ENCODE measurements at places on chromosomes 7 and 10.

- DNase-seq: no peak
Measured at GRCh38 chr7:154899862-154900261, 103.1 kb downstream of the PAXIP1 start.

- no peak for DNase-seq
Measured at GRCh38 chr10:61545170-61545569, 92.0 kb upstream of the TMEM26 start.

- DNase-seq: no peak
Measured at GRCh38 chr10:84606428-84606827, 278.0 kb downstream of the CCSER2 start.

DNA sequence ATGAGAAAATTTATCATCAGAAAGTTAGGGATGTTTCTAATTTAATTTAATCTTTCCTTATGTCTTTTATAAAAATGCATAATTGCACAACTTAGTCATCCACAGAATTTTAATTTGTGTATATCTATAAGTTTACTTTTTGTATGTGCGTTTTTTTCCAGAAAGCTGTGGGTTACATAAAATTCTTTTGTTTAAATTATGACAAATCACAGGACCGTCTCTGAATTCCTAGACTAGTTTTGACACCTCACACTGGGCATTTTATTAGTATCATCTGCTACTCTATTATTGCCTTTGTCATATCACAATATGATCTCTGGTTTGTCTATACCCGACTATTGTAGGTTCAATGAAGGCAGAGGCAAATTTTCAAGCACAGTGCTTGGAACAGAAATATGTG lies 482.4 kb upstream of the SEMA3D start:
- DNase-seq: no peak

GRCh38 chr10:132829403-132829802 lies 43.5 kb upstream of the NKX6-2 start:
- no peak for DNase-seq

DNA sequence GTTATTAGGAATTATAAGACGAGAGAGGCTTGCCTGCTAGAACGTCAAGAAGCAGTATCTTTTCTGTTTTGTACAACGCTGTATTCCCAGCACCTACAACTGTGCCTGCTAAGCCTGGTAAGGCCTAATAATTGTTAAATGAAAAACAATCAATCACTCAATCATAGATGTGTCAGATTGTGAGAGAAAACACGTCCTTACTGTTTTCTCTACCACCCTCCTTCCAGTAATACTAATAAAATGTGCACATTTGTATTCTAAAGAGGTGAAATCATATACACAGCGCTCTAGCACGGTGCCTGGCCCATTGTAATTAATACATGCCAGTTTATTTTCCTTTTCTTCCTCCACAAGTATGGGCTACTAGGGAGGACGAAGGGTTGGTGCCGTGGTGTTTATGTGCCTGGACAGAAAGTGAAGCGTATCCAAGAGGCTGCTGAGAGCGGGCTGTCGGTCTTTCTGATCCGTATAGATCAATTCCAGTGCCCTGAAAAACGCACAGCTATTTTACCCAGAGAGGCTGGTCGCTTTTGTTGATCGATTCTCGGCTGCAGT lies 1.5 kb upstream of the AUTS2 start:
- no peak for DNase-seq

GRCh38 chr10:13911821-13912520 lies 325.2 kb downstream of the PRPF18 start:
- no peak for DNase-seq

- no peak for DNase-seq
Measured at GRCh38 chr7:90631502-90631901, 35.4 kb downstream of the CDK14 start.

DNA sequence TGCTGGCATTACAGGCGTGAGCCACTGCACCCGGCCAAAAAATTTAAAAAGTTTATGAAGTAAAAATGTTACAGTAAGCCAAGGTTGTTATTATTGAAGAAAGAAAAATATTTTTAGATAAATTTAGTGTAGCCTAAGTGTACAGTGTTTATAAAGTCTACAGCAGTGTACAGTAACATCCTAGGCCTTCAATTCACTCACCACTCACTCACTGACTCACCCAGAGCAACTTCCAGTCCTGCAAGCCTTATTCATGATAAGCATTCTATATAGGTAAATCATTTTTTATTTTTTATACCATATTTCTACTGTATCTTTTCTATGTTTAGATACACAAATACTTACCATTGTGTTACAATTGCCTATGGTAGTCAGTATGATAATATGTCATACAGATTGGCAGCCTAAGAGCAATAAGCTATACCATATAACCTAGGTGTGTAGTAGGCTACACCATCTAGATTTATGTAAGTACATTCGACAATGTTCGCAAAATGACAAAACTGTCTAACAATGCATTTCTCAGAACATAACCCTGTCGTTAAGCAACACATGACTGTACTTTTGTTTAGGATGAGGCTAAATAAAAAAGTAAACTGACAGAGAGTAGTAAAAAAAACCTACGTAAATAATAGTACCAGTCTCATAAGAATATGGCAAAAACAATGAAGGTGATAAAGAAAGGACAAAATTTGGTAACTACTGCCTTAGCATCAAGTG lies 77.8 kb upstream of the FAM133B start:
- DNase-seq: no peak

DNA sequence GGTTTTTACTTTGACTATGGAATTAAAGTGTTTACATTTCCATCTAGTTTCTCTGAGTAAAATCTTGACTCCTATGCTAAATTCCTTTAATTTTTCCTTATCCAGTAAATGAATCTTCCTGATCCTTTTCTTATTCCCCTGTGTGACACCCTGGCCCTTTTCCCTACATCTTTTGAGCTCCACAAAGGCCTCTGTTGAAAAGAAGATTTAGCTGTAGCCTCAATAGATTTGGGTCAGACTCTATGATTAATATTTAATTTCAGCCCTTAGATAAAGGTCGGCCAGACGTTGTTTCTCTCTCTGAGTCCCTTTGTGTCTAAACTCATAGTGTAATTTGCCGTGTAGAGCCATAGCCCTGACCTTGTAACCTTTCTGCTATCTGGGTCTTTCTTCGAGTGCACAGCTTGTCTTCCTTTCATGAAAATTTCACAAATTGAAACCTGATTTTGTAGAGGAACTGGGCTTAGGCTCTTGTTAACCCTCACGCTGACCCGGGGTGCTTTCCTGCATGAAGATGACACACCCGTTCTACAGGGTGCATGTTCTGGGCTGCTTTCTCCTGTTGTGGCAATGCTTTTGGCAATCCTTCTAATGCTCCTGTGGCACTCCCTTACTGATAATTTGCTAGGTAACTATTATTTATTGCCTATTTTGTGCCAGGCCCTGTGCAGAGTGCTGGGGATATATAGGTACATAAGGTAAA lies 21.2 kb downstream of the LSMEM1 start:
- DNase-seq: no peak

DNA sequence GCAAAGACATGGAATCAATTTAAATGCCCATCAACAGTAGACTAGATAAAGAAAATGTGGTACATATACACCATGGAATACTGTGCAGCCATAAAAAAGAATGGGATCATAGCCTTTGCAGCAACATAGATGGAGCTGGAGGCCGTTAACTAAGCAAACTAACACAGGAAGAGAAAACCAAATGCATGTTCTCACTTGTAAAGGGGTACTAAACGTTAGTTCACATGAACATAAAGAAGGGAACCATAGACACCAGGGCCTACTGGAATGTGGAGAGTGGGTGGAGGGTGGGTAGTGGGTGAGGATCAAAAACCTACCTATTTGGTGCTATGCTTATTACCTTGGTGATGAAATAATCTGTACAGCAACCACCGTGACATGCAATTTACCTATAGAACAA lies 78.4 kb upstream of the GSDME start:
- DNase-seq: no peak

- DNase-seq: no peak
Measured at GRCh38 chr7:128164061-128164954, 76.8 kb upstream of the LEP start.

DNA sequence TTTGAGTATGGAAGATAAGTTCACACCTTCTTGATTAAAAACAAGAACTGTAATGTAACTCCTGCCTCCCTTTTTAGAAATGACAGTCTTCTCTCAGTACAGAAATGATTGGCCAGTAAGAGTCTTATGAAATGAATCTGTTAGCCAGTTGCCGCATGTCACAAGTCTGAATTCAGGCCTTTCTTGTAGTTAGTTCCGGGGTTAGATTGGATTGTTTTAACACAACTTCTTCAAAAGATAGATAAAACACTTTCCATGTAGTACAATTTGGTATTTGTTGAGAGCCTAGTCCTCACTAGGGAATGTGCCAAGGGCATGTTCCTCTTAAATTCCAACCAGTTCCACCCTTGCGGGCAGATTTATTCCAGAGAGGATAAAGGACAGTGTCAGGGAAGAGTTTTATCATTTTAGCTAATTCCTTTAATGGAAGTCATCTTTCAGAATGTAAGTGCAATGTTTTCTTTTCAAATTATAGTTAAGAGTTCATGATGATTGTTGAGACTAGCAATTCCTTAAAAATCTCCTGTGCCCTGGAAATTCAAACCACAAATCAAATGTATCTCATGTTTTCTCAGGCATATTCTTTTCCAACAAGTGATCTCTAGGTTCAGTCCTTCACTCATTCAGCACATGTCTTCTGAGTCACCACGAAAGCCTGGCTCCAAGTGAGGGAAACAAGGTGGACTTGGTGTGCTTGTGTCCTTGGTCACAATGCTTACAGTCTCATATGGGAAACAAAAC lies 4.1 kb downstream of the FHIP2A start:
- no peak for DNase-seq

GRCh38 chr7:142636751-142637150 lies 112.5 kb upstream of the PRSS1 start:
- DNase-seq: no peak

DNA sequence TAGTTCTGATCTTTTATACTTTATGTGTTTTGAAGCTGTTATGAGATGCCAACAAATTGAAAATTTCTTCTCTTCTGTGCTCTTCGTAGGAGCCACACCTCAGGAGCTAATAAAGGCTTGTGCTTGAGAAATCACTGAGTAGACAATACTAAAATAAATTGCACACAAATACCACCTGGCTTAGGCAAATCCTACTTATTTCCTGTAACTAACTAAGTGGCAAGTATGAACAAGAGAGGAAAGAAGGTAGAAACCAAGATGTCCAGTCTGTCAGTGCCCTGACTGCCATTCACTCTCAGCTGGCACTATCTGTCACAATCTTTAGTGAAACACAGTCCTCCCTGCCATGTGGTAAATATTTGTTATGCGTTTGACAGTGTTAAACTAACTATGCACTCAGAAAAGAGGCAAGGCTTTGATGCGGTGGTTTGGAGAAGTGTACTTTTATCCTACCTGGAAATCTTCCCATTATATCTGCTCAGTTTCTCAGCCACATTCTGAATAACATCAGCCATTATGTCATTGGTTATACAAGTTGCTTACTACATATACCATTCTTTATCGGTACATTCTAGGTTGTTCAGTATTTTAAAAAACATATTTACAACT lies 293.4 kb upstream of the VWC2 start:
- no peak for DNase-seq

DNA sequence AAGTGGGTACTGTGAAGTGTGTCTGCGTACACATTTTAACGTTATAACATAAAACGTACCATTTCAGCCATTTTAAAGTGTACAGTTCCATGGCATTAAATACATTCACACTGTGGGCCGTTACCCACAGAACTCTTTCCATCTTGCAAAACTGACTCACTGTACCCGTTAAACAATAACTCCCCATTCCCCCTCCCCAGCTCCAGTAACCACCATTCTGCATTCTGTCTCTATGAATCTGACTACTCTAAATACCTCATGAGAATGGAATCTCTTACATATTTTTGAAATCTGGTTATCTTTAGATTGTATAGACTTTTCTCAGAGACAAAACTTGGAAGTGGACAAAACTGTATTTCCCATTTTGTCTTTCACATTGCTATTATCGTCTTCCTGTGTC lies 9.3 kb downstream of the ARL3 start:
- no peak for DNase-seq

All from CD8-positive, alpha-beta T cell (primary cell).